Hypothalamus (tissue), 51 donors: ENCODE measurements at places on chromosomes 4 and X.

DNA sequence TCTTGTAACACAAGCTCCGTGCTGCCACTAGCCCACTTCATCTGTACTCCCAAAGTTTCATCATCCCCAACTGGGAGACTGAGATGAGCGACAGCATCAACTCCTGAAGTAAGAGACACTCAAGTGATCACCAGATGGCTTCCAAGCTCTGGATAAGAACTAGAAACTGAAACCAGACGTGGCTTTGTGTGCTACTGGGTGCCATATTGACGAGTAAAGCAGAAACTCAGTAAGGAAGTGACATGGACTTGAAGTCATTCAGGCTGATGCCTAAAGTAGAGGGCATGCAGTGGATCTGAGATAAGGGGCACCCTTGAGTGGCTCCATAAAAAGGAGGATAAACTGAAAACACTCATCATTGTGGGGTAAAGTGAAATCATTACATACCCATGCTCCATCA, 72.4 kb downstream of the PCYT1B start:
- DNase-seq = no peak

DNA sequence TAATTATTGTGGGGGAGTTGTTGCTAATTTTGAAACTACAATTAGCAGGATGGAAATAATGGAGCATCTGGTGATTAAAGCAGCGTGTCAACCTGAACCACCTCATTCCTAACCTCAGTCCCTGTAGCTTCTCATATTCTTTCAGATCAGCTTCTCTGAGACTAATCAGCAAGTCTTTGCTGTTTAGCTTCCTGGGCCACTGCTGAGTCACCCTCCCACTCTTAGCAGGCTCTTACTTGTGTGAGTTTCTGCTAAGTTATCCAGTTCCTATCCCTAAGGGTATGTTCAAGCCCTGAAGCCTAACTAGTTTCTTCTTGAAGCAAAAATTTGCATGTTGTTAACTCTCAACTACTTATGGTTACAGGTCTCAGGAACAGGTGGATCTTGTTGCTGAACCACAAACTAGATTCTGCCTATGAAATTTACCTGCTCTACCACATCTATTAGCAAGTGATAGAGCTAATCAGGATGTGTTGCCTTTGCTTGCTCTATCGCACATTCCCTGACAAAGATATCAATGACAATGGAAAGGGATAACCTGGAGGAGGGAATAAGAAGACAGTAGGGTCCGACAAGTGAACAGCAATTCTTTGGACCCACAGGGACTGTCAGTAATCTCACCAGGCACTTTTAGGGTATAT, 134.2 kb downstream of the EIF4E start:
- no peak for DNase-seq

DNA sequence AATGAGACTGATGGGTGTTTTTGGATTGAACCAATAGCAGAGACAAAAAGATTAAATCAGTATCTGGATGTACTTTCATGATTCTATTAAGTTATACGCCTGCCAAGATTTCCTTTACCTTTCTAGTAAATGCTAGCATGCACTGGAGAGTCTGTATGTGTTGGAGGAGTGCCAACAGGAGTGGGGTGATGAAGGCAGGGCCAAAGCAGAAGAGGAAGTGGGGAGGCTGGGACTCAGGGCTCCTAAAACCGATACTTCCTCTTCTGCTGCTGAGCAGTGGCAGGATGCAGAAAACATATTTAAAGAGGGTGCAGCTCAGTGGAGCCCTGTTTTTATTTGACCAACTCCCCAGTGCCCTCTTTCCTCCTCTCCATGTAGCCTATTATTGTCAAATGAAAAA, 5.6 kb downstream of the CYSLTR1 start:
- DNase-seq = no peak

- DNase-seq = no peak
These were observed 534.5 kb downstream of the GLUD2 start for GRCh38 chrX:121581885-121582284.
